ENCODE measurements at places on chromosomes 1 and 21. TPM values are rescaled to one million over a fixed set of nuclear protein-coding genes. Genes with fewer than 3 reads are reported as not detected.

Gene SIM2
- 1.1 TPM for total RNA-seq

DNA sequence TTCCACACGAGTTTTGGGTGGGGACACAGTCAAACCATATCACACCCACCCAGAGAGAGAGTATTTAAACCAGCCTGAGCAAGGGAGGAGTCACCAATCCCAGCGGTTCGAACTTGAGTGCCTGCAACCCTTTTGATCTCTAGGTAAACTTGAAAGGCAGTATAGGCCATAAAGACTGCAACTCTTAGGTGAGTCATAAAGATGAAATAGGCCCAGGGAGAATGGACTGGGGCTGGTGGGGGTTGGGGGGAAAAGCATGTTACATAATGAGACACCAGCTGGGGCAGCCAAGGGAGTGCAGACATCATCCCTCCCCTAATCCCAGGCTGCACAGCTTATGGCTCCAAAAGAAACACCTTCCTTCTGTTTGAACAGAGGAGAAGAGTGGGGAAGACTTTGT lies 99.8 kb upstream of the LHX8 start:
- ATAC-seq = no peak

DNA sequence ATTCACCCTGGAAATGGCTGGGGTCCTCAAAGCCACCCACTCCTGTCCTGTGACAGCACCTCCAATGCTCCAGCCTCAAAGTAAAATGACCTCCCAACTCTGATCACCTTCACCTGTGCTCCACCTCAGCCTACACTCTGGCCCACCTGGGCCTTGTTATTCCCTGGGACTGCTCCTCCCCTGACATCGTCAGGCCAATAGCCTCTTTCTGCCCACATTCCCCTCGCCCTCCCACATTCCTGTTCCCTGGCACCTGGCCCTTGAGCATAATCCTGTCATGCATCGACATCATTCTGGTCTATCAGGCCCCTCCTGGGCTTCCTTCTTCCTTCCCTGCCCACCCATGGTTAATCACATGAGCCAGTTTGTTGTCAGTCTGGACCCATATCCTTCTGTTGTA lies 13.2 kb upstream of the BCAR3 start:
- ATAC-seq = no peak

DNA sequence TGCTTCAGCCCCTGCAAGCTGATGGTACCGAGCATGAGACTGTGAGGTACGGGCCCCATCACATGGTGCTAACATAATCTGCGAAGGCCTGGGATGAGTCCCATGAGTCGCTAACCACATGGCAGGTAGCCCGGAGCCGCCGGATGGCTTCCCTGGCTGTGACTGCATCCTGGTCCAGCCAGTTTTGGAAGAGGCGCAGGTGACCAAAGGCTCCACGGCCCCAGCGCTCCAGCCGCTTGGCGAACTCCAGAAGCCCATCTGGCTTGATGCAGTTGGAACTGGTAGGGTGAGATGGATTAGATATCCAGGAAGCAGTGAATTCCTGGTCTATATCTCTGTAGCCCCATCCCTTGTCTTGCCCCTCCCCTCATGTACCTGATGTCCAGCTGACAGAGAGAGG lies 24.6 kb downstream of the LRRC41 start:
- peak; percentile 23 for ATAC-seq

DNA sequence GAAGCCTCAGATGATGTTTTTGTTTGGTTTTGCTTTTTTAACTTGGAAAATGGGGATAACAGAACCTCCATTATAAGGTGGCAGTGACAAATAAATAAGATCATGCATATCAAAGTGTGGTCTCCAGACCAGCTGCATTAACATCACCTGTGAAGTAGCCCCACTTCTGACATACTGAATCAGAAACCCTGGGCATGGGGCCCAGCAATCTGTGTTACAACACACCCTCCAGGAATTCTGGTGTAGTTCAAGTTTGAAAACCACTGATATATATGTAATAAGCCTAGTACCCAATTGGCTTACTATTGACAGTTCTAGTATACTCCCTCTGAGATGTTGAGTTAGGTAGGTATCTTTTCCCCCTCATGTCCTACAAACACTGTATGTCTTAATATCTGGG lies 24.1 kb upstream of the RNF19B start:
- no peak for ATAC-seq

Data from motor neuron (in vitro differentiated cells).